ENCODE measurements at places on chromosomes 7 and 10. TPM values are rescaled to one million over a fixed set of nuclear protein-coding genes. Genes with fewer than 3 reads are reported as not detected.

- DNase-seq, result no peak
Measured at GRCh38 chr10:77456414-77456813, 181.2 kb downstream of the KCNMA1 start.

JAKMIP3 gene
- total RNA-seq, result 0.50 TPM

SLC13A1 gene
- total RNA-seq, result not detected

GRCh38 chr10:89555688-89556445 lies 20.5 kb upstream of the SLC16A12 start:
- DNase-seq, result peak; percentile 13

- DNase-seq, result no peak
Measured at GRCh38 chr10:11901454-11901832, 78.3 kb downstream of the PROSER2 start.

STK32C gene
- total RNA-seq, result 13.3 TPM

DNA sequence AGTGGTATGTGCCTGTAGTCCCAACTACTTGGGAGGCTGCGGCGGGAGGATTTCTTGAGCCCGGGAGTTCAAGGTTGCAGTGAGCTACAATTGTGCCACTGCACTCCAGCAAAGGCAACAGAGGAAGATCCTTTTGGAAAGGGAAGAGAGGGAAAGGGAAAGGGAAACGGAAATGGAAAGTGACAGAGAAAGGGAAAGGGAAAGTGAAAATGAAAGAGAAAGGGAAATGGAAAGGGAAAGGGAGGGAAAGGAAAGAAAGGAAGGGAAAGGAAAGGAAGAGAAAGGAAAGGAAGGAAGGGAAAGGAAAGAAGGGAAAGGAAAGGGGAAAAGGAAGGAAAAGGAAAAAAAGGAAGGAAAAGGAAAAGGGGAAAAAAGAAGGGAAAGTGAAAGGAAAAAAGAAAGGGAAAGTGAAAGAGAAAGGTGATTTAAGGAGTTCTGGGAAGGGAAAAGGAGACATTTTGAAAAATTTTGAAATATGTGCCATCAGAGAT lies 2.3 kb upstream of the ZC3HAV1 start:
- DNase-seq, result no peak

DNA sequence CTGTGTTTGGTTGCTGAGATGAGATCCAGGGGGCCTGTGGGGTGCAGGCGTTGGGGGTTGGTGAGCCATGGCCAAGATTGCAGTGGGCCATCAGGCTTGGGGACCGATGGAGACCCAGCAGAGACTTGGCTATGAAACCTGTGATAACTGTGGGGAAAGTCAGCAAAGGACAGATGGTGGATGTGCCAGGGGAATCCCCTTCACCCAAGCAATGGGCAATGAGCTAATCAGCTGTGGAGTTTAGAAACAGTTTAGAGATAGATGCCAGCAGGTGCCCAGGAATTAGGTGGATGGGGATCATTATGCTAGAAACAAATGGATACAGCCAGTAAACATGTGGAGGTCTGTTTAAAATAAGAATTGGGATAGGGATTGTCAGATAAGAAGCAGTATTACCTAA lies 151.4 kb upstream of the FERD3L start:
- DNase-seq, result no peak

- no peak for DNase-seq
Measured at GRCh38 chr7:106243893-106244292, 40.9 kb downstream of the NAMPT start.

CALML5 gene
- not detected for total RNA-seq

ADRA2A gene
- 0.67 TPM for total RNA-seq

SLC26A3 gene
- 0.79 TPM for total RNA-seq

UTF1 gene
- not detected for total RNA-seq

DNA sequence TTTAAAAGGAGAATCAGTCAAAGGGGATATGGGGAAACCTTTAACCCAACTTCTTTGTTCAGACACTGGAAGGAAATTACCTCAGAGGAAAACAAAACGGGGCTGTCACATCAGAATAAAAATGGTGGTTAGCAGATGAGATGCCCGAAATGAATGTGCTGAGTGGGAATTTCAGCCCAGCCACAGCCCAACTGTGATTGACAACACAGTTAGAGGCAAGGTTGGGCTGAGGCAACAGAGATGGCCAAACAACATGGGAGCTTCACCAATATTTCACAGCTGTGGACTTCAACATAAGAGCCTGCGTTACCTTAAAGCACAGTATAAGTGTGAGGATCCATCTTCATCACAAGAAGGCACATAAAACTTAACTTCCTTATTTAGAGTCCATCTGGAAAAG lies 133.5 kb upstream of the PTPRZ1 start:
- no peak for DNase-seq

- DNase-seq, result no peak
Measured at GRCh38 chr10:17512341-17513001, 58.1 kb upstream of the ST8SIA6 start.

COL28A1 gene
- 7.3 TPM for total RNA-seq

LDB1 gene
- 52.4 TPM for total RNA-seq

DNA sequence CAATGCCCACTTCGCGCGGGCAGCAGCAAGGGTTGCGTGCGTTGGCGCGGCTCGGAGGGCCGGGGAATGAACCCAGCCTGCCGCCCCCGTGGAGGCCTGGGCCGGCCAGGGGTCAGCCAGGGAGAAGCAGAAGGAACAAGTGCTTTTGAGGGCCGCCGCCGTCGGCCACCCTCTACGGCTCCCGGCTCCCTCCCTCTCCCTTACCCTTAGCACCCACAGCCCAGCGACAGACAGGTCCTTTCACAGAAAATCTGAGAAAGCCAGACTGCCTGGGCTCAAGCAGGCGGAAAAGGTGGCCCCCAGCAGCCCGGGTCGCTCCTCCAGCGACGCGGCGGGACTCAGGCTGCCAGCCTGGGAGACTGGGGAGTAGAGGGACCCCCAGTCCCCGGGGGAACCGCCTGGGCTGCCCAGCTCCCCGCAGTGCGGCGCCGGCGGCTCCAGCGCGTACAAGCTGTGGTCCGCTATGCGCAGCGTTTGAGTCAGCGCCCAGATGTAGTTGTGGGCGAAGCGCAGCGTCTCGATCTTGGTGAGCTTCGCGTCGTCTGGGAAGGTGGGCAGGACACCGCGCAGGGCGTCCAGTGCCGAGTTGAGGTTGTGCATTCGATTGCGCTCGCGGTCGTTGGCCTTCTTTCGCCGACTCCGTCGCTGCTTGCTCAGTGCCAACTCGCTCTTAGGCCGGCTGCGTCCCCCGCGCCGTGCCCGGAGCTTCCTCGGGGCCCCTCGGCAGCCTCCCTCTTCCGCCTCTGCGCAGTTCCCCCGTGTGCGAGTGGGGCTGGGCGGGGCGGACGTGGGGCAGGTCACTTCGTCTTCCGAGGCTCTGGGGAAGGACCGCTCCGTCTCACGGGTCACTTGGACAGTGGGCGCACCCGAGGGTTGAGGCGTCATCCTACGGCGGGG lies 815 bp downstream of the NEUROG3 start:
- DNase-seq, result no peak

- no peak for DNase-seq
Measured at GRCh38 chr7:4119848-4120247, 562.2 kb upstream of the FOXK1 start.

DNA sequence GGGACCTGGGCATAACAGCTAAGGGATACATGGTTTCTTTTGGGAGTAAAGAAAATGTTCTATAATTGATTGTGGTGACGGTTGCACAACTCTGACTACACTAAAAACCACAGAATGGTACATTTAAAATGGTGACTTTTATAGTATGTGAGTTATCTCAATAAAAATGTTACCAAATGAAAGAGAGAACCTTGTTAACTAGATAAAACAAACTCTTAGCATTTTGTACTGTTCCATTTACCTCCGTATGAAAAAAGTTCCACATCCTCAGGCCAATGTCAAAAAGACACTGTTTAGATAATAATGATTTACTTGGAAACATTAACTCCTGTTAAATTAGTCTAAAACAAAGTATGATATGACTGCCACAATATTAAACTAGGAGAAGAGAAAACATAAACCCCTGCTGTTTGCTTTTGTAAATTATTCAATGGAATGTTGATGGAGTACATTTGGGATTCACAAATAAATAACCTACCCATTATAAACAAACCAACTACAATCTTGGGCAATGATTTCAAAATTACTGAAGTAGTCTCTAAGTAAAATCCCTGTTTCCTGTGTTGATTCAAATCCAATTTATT lies 60.7 kb downstream of the SMURF1 start:
- DNase-seq, result no peak

GRCh38 chr7:40175725-40176510 lies 41.1 kb downstream of the SUGCT start:
- DNase-seq, result no peak

- no peak for DNase-seq
Measured at GRCh38 chr7:137195996-137196395, 147.5 kb downstream of the PTN start.

DNA sequence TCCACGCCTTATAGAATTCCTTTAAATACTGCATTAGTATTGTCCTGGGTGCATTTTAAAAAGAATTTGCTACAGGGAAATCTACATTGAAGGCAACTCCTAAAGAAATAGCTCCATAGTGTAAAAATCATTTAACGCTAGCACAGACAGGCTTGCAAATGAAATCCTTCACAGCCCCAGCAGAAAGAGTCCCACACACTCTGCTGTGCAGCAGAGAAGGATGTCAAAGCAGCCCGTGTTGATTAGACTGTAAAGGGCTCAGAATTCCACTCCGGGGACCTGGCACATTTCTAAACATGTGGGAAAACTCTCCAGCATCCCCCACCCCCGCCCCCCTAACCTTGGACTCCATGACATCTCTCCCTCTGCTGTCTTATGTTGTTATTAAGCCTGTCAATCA lies 176.8 kb downstream of the CALN1 start:
- no peak for DNase-seq

GRCh38 chr7:44962483-44963251 lies 16.1 kb downstream of the MYO1G start:
- peak; percentile 67 for DNase-seq

SEMA3E gene
- total RNA-seq, result not detected

PDK4 gene
- 0.20 TPM for total RNA-seq

GRCh38 chr10:48343921-48344598 lies 37.6 kb downstream of the MAPK8 start:
- no peak for DNase-seq

GRCh38 chr10:30383356-30383755 lies 34.3 kb upstream of the MTPAP start:
- no peak for DNase-seq

DNA sequence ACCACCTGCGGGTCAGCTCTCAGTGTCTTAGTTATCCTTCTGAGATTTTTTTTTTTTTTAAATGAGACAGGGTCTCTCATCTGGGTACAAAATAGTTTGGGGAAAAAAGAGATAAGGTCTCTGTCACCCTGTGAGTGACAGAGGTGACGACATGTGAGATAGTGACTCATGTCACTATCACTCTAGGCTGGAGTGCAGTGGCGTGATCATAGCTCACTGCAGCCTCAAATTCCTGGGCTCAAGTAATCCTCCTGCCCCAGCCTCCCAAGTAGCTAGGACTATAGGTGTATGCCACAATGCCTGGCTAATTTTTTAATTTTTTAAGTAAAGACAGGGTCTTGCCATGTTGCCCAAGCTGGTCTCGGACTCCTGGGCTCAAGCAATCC lies 10.4 kb downstream of the BLVRA start:
- no peak for DNase-seq

- DNase-seq, result no peak
Measured at GRCh38 chr10:14192746-14193145, 138.0 kb downstream of the FRMD4A start.

GRCh38 chr7:907158-907980 lies 31.0 kb downstream of the GET4 start:
- DNase-seq, result no peak

CACNB2 gene
- total RNA-seq, result 0.98 TPM

DNA sequence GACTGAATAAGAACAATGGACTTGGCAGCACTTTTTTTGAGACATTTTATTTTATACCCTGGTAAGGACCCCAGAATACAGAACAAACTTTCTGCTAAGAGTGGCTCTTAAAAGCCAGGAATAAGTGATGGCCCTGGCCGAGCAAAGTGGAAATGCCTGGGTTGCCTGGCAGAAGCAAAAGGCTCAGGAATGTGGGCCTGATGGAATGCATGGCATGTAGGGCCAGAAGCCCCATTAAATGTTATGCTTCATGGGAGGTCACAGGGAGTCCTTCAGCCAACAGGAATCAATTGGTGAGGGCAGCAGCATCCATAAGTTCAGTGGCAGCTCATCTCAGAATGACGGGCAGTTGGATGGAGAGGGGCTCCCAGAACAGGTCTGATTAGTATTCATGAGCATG lies 301.5 kb upstream of the CACNA2D1 start:
- no peak for DNase-seq
